ENCODE measurements at places on chromosomes 13 and 19. TPM values are rescaled to one million over a fixed set of nuclear protein-coding genes. Genes with fewer than 3 reads are reported as not detected.

- no peak for DNase-seq
These were observed 81.7 kb downstream of the TNFRSF19 start for GRCh38 chr13:23651887-23652286.

GRCh38 chr19:13176345-13176744 is 26.1 kb downstream of the IER2 start:
- no peak for DNase-seq

DNA sequence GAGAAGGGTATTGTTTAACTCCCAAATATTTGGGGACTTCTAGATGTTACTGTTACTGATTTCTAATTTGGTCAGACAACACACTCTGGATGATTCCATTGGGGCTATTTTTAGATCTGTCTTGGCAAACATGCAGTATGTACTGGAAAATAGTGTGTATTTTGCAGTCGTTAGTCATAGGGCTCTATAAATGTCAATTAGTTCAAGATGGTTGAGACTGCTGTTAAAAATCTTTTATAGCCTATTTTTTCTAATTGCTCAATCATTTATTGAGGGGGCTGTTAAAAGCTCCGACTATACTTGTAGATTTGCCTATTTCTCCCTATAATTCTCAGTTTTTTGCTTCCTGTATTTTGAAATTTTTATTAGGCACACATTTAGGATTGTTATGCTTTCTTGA is 31.4 kb downstream of the PPP5C start:
- no peak for DNase-seq

GRCh38 chr19:14416817-14417231 is 2.3 kb downstream of the DDX39A start:
- no peak for DNase-seq

DNA sequence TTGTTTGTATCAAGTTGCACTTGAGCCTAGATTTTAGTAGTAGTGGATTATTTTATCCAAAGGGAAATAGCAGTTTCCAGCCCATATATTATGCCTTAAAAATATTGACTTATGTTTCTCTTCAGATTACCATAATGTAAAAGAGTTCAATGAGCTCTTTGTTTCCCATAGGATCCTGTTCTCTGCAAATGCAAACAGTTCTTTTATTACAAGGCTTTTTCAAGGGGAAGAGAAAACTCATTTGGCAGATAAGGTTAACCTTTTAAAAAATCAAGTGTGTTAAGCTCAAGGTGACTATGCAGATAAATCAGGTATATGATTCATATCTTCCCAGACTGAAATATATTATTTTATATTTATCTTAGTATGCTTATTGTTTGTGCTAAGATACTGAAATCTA is 961.2 kb upstream of the SPRY2 start:
- no peak for DNase-seq

The GTF2F2 gene
- total RNA-seq: 9.4 TPM

The ETV2 gene
- total RNA-seq: 1.2 TPM

DNA sequence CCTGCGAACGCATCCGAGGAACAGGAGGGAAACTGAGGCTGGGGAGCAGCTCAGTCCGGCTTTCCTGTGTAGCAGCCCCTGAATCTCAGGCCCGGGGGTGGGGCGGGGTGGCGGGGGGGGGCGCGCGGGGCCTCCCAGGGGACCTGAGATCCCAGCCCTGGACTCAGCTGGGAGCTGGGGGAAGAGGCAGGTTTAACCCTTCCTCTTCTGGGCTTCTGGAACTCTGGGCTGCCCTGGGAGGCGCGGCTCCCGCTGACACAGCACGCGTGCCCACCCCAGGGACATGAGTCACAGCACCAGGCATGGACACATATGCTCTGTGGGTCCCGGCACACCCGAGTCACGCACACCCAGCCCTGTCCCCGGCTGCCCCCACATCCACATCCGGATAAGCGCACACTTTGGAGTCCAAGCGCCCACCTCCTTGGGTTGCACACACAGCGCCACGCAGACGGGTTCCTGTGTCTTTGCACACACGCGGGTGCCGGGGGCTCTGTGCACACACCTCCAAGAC is 3.5 kb upstream of the CIRBP start:
- DNase-seq: peak; percentile 94

The KLK10 gene
- total RNA-seq: 4.5 TPM

The CEACAM20 gene
- not detected for total RNA-seq

Measured in right atrium auricular region (tissue), 2 donors.